ENCODE measurements at places on chromosomes 6 and 20.

DNA sequence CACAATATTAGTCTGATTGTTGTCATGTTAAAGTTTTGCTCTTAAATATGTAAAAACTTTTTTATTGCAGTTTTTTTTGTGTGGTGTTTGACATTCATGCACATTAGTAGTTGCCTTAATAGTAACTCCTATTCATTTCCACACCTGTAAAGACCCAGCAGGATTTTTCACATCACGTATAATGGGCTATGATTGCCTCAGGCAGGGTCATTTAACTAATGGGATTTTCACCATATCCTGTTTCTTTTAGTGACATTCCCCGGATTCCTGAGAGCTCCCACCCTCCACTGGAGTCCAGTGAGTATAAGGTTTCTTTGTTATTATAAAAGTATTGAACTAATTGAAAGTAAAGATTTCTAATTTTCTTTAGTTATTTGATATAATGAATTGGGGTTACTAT, 359.2 kb downstream of the RIMS1 start:
- DNase-seq: no peak

DNA sequence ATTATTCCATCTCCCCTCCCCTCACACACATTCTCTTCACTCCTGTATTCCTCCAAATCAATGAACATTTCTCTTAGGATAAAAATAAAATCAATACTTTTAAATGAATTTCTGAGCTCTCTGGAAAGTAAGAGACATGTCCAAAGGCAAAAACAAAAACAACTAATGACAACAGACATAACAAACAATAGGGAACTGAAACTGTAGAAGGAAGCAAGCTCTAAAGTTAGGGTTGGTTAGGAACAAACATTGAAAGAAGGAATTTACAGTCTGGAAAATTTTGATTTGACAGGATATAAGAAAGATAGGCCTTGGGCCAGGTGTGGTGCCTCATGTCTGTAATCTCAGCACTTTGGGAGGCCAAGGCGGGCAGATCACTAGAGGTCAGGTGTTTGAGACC, 17.5 kb upstream of the MYCT1 start:
- DNase-seq: no peak

- DNase-seq: no peak
Observed at GRCh38 chr6:54617730-54618129, 228.8 kb upstream of the FAM83B start.

DNA sequence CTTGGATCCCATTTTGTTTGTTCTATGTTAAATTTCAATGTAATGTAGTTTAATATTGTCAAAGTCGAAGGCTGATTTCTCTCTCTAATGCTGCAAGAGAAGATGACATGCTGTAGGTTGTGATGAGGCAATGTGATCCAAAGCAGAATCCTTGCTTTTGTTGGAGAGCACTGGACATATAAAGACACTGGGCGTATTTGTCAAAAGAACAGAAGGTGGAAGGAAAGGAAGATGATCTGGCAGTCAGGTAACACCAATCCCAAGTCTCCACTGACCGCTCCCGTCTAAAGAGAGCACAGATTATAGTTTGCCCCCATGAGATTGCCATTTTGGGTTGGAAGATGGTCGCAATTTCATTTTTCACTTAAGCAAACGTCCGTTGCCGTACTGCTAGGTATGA, 935 bp upstream of the RFX6 start:
- no peak for DNase-seq

DNA sequence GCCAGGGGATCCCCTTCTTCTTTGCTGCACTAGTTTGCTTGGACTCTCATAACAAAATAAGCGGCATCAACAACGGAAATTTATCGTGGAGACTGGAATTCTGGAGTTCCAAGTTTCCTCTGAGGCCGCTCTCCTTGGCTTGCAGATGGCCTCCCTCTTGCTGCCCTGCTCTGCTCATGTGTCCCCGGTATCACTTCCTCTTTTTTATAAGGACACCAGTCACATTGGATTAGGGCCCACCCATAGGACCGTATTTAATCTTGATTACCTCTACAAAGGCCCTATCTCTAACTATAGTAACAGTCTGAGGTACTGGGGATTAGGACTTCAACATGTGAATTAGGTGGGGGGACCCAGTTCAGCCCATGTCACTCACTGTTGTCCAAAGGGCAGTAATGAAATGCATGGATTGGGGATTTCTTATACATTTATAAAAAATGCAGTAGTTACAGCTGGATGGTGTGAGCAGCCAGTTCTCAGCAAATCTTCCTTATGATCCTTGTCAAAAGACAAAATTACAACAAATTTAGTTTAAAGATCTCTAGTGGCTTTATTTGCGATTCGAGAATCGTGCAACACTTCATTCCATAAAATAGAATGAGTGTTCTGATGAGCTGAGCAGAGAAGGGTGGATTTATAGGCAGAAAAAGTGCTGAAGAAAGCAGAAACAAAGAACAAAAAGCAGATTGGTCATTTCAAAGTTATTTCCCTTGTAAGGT, 59.3 kb upstream of the AKAP12 start:
- DNase-seq: no peak

DNA sequence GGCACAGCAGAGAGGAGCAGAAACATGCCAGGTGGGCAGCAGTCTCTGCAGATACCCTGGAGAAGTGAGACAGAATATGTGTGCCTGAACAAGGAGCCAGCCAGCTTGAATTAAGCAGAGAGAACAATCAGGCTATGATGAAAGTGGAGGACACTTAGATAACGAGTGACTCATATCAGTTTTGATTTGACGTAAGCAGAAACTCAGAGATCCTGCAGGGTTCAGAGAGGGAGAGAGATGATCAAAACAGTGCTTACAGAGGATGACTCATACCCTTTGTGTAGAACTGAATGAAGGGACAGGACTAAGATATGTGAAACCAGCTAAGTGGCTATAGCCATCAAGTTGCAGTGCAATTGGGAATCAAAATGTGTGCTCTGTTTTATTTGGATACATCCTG, 300.7 kb downstream of the TENT5A start:
- DNase-seq: no peak

- no peak for DNase-seq
Observed at GRCh38 chr6:13357551-13358075, 29.3 kb upstream of the TBC1D7 start.

GRCh38 chr6:78089531-78089930, 436.7 kb downstream of the MEI4 start:
- no peak for DNase-seq

GRCh38 chr6:15462717-15463525, 199.9 kb downstream of the DTNBP1 start:
- no peak for DNase-seq

GRCh38 chr6:16372029-16372776, 133.8 kb downstream of the GMPR start:
- DNase-seq: no peak

DNA sequence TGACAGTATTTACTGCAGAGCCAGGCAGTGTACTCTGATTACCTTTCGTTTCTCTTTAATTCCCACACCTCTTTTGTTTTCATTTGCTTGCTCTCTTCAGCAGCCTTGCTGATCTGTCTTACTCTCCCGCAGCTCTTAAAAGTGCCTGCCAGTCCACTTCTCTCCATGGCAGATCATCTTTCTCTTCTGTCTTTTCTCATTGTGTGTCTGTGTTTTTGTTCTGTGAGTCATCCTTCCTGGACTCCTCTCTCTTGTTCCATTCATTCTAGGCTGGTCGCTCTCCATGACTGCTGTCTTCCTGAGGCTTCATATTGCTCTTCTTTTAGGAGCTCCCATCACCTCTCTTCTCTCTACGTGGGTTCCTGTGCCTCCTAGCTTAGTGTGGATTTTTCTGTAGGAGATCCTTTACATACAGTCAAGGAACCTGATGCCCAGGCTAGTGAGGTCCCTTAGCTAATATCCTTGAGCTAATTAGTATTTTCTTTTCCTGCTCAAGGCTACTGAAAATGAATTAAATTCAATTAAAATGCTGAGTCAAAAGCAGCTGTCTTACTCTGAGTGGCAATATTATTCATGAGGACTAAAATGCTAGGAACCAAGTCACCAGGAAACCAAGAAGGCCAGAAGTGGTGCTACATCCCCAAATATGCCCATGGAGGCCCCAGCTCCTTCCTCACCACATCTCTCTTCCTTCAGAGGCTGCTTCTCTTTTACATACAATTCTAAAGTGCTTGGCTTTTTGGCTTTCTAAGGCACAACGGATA, 86.1 kb downstream of the SLX4IP start:
- DNase-seq: no peak

- DNase-seq: no peak
Observed at GRCh38 chr6:63764318-63764916, 128.8 kb downstream of the PHF3 start.

GRCh38 chr20:13822459-13822858, 37.6 kb downstream of the NDUFAF5 start:
- no peak for DNase-seq

- no peak for DNase-seq
Observed at GRCh38 chr20:48722002-48722731, 105.6 kb downstream of the PREX1 start.

GRCh38 chr6:7207720-7208119, 100.0 kb downstream of the RREB1 start:
- DNase-seq: no peak

GRCh38 chr6:140533526-140533925, 1159.1 kb upstream of the CITED2 start:
- no peak for DNase-seq

DNA sequence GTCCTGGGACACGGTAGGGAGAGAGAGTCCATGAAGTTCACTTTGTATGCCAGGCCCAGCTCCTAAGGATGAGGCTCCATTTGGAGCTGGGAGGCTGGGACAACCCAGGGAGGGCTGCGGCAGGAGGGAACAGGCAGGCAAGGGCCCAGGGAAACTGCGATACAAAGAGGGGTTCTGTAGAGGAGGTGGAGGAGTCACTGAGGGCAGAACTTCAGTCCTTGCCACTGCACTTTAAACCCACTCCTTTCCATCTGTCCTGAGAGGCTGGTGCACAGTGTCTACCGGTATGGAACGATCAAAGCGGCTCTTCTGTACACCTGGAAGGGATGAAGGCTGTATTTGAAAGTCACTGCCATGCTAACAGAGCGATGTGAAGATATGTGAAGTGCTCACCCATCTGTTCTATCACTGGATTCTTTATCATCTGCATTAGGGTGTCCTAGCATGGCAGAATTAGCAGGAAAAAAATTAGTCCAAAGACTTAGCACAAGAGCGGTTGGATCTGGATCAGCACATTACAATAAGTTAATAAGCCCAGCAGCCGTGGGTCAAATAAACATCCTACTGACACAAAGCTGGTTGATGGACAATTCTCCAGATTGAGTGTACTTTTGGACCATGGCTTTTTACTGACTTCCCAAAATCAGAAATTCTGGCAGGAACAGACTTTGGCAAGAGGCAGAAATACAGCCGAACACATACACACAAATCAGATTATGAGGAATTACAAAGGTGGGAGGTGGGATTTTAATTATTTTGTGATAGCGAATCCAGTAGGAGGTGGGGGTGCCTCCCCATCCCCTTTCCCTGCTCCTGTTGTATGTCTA, 20.9 kb upstream of the ZFAND3 start:
- no peak for DNase-seq

DNA sequence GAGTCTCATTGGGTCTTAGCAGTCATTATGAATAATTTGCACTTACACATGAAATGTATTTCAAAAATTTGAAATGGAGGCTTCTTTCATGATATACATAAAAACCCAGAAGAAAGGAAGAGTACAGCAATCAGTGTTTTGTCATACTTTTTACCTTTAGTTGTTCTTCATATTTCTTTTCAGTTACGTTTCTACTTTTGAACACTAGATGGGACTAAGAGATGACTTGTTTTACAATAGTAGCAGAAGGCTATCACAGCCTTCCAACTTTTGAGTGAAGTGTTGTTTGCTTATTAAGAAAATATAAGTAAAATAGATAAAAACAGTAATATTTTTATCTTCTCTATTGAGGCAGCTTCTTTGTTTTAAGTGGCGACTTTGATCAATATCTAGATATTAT, 58.1 kb downstream of the L3MBTL3 start:
- no peak for DNase-seq

GRCh38 chr6:134621858-134622257, 303.9 kb upstream of the SGK1 start:
- no peak for DNase-seq
